ENCODE measurements at places on chromosomes 2 and 18.

- DNase-seq, result no peak
Observed at GRCh38 chr2:7449298-7449697, 532.1 kb downstream of the RNF144A start.

GRCh38 chr2:235191978-235192377, 240.2 kb downstream of the SH3BP4 start:
- DNase-seq, result no peak

DNA sequence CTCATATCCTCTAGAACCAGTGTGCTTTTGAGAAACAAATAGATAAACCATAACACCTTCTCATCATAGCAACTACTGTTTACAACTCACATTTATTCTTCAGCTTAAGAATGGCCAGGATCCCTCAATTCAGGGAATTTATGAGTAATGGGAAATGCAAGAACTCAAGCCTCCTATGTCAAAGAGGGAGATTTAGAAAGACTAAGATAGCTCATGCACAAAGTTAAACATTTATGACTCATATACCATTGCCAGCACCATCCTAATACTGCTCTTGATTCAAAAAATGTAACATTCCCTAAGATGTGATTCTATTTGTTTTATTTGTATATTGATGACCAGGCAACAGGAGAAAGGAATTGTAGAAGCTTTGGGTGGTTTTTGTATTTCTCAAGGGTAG, 172.8 kb downstream of the CYP26B1 start:
- no peak for DNase-seq

- DNase-seq, result no peak
Observed at GRCh38 chr18:43078478-43079092, 36.9 kb downstream of the RIT2 start.

DNA sequence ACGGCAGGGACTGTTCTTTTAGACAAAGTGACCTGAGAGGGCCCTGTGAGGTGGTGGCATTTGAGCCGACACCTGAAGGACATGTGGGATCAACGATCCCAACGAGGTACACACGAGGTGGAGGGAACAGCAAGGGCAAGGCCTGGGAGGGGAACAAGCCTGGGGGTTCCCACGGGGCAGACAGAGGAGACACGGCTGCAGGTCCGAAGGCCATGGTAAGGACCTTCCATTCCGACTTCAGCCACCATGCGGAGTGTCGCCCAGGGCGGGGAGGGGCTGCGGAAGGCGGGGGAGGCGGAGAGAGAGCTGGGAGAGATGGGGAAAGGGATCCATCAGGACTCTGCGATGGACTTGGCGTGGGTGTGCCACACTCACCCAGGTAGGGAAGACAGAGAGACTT, 151.8 kb downstream of the HDAC4 start:
- DNase-seq, result no peak

DNA sequence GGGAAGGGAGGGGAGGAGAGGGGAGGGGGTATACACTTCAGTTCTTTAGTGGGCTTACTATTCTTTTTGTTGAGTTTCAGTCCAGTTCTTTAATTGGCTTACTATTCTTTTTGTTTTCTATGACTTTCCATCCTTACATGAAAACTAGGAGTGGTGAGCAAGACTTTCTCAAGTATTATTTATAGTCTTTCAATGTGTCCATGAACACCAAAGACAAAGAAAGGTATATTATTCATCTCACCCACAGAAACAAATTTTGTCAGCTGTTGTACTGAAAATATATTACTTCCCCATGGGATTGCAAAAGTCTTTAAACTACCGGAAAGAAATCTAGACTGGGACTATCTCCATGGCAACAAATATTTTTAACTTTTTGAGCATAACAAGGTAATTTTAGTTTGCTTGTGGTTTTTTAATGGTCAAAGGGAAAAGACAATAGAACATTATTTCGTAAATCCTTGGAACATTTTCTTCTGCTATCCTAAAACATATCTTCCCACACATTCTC, 17.6 kb downstream of the ADAM17 start:
- DNase-seq, result no peak

- DNase-seq, result no peak
Observed at GRCh38 chr2:42361728-42362283, 789 bp upstream of the COX7A2L start.

GRCh38 chr2:128277961-128278681, 40.5 kb downstream of the HS6ST1 start:
- DNase-seq, result no peak
